NCI-H1694 (cell line): ENCODE measurements at places on chromosomes 3 and 15.
A peak's percentile ranks its signal among the peaks of the same experiment; 100 is the strongest.

GRCh38 chr3:78858174-78858573, 909.6 kb downstream of the ROBO1 start:
- DNase-seq, result no peak

DNA sequence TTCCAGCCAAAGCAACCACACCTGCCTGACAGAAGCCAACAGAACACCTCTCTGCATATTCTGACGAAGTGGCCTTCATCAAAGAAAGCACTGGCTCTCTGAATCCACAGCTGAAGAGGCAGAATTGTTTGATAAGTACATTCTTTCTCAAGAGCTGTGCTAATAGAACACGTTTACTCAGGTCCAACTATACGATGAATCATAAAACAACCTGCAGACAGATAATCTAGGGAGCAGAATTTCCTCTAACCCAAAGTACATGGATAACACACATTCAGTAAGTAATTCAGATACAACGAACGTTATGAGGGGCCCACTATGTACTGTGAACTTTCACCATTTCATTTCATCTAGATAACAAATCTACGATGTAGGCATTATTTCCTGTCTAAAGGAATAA, 25.4 kb downstream of the ALDH1A2 start:
- no peak for DNase-seq

GRCh38 chr3:118810499-118811035, 224.1 kb downstream of the IGSF11 start:
- DNase-seq, result no peak

DNA sequence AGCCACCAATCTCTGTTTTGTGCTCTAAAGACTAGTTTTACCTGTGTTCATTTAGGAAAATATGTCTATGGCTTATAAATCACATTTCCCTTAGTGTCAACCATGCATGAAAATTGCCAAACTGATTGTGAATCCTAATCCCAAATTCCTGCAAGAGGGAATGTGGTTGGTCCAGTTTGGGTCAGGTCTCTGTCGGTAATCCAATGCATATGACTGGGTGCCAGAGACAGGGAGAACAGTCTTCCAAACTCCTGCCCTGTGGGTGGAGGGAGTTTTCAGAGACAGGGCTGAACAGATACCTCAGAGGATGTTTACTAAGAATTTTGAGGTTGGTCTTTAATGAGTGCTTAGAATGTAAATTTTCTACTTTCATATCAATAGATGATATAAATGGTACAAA, 300.5 kb upstream of the ARL6 start:
- no peak for DNase-seq

GRCh38 chr15:42955518-42955917, 34.9 kb upstream of the TTBK2 start:
- no peak for DNase-seq

DNA sequence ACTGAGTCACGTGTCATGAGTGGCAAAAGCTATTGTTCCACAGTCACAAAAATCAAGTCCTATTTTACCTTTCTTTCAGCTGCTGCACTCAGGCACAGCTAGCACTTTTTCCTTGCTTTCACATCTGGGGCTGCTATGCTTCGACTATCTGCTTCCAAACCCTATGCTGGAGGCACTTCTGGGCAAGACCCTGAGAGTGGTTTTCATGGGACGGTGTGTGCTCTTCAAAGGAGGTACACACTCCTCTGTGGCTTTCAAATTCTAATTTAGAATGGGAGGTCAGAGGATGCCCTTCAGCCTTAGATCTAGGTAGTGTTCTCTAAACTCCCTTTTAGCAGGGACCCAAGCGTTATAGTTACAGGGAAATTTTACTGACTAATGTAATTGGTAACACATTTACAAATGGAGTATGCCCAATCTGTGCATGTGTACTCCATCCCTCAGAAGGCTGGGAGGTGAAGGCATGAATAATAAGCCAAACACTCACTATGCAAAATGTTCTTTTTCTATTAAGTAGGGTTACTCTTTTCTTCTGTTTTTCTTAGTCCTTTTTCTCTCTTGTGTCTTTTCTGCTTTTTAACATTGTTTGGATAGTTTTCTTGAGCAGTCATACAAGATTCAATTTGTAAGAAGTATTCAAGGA, 188.3 kb downstream of the LSAMP start:
- DNase-seq, result no peak

GRCh38 chr3:137065381-137065780, 107.6 kb downstream of the IL20RB start:
- no peak for DNase-seq

GRCh38 chr15:73647259-73648013, 14.2 kb upstream of the NPTN start:
- no peak for DNase-seq

DNA sequence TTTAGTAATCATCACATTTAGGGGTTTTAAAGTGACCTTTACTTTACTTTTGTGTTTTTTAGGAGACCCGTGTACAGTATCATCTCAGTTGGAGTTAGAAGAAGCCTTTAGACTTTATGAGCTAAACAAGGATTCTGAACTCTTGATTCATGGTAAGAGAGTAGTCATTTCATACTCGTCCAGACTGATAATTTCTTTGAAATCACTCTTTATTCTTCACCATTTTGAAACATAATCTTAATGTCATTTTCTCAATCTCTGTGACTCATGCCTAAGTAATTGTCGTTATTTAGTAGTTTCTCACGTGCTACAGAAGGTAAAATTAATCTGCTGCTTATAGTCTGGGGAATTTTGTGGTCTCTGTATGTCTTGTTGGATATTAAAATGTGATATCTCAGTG, 37.7 kb downstream of the PRKCI start:
- DNase-seq, result no peak

DNA sequence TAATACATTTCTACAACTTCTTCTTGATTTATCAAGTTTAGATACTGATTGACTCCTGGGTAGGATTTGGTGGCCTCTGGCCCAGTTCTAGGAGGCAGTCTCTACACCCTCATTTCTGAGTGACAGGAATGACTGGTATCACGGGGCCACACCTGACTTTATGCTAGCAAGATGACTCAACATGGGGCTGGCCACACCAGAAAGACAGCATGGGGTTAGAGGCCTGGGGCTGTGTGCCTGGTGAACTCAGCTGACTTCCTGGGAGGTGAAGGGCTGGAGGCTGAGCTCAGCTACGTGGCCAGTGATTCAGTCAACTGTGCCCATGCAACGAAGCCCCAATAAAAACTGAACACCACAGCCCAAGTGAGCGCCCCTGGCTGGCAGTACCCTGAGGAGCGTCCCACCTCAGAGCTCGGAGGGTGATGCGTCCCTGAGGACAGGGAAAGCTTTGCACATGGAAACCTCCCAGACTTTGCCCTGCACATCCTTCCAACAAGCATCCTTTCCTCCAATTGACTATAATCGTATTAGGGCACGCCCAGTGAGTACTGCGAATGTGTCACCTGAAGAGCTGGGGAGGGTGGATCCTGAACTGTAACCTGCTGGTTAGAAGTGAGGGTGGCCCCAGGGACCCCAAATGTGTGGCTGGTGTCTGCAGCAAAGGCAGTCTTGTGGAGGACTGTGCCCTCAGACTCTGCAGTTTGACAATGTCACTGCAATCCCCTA, 57.2 kb downstream of the NIPA2 start:
- DNase-seq, result no peak

- DNase-seq, result peak; percentile 13
These were observed 3.9 kb upstream of the VPS8 start for GRCh38 chr3:184808021-184808420.

GRCh38 chr3:38139652-38140051, 1.2 kb downstream of the MYD88 start:
- DNase-seq, result no peak

GRCh38 chr3:161851941-161852566, 355.4 kb downstream of the OTOL1 start:
- peak; percentile 42 for DNase-seq

GRCh38 chr3:197216169-197216860, 82.1 kb downstream of the DLG1 start:
- no peak for DNase-seq

- DNase-seq, result no peak
These were observed 9.2 kb downstream of the ZIC1 start for GRCh38 chr3:147418371-147418781.

DNA sequence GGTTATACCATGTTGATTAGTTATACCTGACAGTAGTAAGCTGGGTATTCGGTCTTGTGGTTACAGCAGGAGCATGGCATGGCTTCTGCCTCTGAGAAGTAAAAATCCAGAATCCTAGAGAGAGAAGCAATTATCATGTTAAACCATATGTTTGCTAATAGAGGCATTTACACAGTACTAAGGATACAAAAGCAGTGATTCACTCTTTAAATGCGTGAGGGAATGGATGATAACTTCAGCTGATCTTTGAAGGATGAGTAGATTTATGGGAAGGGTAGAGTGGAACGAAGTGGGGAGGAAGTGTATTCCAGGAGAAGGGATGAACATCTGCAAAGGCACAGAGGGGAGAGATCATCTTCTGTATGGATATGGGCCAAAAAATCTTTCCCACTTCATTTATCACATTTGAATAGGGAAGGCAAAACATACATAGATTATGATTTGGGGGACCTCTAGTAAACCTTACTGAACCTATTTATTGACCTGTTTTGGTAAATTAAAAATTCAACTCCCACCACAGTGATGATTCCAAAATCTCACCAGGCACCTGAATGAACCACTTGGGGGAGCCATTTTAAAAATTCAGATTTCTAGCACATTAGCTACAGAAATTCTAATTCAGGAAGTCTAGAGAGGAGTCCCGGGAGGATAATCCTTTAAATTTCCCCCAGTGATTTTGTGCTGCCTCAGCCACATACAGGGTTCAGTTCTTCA, 35.1 kb downstream of the IGSF10 start:
- DNase-seq, result no peak

DNA sequence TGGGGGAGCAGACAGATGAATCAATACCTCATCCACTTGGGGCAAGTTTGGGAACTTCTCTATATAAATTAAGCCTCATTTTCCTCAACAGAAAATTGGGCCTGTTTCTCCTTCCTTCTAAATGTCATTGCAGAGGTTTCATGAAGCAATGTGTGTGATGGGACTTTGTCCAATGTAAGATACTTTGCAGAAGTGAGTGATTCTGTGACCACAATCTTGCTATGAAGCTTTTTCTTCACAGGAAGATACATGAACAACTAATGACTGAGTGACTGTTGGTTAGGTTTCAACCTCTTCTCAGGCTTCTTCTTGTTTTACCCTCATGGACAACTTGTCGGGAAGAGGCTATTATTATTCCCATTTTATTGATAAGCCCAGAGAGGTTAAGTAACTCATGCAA, 11.0 kb downstream of the TMEM45A start:
- no peak for DNase-seq

DNA sequence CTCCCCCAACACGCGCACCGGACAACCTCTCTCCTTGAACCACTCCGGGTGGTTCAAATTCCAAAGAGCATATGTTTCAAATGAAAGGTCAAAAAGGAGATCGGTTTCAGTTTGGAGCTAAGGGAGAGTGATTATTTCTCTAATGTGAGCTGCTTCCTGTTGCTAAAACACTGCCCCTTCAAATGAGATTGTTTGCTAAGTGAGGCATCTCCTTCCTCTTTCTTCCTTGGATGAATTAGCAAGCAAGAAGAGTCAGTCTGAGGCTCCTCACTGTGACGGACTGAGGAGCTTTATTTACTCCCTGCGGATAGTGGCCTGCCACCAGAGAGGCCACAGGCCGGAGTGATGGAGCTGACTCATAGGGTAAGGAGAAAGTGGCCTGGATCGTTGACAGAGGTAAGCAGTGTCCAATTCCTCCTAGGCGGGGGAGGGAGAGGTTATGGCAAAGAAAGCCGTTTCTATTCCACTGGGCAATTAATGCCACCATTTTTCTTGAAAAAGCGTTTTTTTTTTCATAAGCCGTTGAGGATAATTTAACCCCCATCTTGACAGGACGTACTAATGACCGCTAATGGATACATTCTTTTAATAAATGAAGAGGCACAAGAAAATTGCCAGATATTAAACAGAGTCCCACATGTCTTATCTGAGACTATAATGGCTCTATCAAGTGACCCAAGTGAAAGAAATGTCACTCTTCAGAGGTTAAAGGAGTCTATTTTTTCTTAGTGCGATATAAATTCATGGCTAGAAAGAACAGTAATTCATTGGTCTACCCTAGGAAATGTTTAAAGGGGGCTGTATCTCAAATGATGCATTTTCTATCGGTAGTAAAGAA, 167.0 kb upstream of the ANKRD28 start:
- no peak for DNase-seq

DNA sequence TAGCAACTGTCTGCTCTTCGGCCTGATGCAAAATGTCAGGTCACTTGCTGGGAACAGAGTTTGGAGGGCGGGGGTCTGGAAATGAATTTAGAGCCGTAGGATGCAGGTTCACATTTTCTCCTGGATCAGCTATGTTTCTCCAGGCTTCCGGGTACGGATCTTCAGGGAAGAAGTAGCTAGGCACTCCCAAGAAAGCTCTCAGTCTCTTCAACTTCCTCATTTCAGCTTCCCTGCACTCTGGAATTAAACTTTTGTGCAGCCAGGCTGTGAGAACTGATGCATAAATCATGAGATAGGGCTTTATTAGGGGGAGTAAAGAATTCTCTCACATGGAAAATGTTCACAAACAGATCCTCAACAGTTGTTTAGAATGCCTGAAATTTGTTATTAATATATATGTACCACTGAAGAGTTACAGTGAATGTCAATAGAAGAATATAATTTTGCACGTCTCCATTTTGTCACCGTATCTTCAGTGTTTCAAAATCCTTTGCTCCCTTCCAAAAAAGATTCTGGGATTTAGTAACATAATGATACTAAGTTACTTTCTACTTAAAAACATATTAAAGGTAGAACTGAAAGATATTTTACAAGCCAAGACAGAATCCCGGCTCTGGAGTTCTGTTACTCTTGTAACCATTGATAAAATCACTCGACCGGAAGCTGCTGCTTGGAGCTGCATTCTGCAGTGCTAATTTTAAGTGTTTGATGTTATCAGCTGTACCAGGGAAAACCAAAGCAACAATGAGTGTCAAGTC, 178.5 kb upstream of the P2RY1 start:
- no peak for DNase-seq

- no peak for DNase-seq
These were observed 137.8 kb downstream of the KLF13 start for GRCh38 chr15:31464216-31465082.

DNA sequence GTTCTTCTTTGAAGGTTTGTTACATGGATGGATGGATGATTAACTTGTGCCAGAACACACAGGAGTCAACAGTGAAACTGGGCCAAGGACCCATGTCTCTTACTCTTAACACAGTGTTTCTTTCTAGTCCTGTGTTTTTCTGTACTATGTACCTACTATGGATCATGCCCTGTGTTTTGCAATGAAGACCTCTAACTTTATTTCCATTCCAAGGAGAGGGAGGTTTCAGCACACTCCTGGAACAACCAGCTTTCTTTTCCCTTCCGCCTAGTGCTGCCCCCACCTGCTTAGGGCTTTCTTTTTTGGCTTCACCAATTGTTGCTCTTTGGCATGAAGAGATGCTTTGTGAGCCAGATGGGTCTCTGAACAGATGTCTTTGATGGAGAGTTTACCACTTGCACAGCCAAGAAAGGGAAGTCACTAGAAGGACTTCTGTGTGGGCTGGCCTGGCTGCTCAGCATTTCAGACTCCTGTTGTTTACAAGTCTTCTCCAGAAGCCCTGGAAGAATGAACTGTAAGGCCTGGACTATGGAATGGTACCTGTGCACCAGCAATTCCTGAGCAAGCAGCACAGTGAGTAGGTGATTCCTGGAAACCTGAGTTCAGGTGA, 44.5 kb downstream of the SNAPC5 start:
- peak; percentile 2 for DNase-seq
